ENCODE measurements at places on chromosomes 6 and 20.

GRCh38 chr6:82987951-82988350 is 77.7 kb downstream of the UBE3D start:
- no peak for DNase-seq

DNA sequence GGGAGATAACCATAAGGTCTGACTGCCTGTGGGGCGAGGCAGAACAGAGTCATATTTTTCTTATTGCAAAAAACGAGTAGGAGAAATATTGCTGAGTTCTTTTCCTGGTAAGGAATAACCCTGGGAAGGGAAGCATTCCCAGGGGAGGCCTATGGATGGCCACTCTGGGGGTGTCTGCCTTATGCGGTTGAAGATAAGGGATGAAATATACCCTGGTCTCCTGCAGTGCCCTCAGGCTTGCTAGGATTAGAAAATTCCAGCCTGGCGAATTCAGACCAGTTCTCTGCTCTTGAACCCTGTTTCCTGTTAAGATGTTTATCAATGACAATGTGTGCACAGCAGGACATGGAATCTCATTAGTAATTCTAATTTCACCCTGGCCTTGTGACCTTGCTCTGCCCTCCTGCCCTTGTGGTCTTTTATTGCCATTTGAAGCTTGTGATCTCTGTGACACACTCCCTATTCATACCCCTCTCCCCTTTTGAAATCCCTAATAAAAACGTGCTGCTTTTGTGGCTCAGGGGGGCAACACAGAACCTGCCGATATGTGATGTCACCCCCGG is 491.1 kb upstream of the EYS start:
- DNase-seq, result no peak

GRCh38 chr6:125004198-125004597 is 42.0 kb downstream of the RNF217 start:
- DNase-seq, result no peak

GRCh38 chr20:3014662-3015061 is 28.8 kb upstream of the GNRH2 start:
- no peak for DNase-seq

DNA sequence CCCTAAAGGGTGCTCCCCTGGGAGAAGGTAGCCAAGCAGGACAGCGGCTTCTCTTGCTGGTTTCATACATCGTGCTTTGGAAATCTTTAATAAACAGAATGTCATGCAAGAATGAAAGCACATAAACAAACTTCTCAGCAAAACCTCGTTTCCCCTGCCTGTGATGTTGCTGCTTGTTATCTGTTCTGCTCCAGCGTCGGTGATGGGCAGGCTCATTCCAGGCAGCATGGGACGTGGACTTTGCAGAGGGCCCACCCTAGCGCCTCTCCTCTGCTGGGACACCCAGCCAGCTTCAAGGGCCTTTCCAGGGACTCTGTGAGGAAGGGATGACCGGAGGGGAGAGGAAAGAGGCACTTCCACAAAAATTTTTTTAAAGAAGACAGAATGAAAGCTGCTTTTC is 197.7 kb downstream of the QKI start:
- DNase-seq, result no peak

DNA sequence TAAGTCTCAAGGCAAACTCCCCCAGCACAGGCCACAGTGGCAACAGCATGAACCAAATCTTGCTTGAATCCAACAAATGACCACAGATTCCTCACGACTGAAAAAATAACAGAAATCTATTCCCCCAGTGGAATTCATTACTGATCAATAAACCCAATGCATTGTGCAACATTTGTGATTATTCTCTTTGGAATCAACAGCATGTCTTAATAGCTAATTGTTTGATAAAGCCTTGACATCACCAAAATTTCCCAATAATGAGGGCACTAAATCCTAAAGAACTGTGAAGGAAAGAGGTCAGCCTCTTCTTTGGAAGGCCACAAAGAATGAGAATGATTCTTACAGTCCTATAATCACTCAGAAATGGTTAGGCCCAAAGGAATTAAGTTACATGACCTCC is 5.8 kb downstream of the SCML4 start:
- no peak for DNase-seq

DNA sequence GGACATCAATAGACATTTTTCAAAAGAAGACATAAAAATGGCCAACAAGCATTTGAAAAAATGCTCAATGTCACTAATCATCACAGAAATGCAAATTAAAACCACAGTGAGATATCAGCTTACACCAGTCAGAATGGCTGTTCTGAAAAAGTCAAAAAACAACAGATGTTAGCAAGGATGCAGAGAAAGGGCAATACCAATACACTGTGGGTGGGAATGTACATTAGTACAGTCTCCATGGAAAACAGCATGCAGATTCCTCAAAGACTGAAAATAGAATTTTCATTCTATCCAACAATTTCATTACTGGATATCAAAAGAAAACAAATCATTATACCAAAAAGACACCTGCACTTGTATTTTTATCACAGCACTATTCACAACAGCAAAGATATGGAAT is 85.3 kb downstream of the DCDC2 start:
- DNase-seq, result no peak

DNA sequence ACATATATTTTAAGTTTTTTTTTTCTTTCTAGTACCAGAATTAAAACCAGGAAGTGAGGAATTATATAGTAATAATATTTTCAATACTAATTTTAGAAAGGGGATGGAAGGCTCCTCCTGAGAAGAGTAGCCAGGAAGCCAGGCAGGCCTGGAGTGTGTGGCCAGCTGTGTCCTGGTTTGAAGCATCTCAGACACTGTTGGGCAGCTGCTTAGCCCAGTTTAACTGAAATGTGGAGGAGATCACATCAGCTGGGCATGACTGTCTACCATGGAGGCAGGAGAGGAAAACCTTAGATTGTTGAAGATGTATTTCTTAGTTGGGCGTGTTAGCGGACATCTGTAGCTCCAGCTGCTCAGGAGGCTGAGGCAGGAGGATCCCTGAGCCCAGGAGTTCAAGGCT is 142.2 kb downstream of the ARID1B start:
- no peak for DNase-seq

- DNase-seq, result no peak
These were observed 96.4 kb upstream of the CNKSR3 start for GRCh38 chr6:154606860-154607259.

DNA sequence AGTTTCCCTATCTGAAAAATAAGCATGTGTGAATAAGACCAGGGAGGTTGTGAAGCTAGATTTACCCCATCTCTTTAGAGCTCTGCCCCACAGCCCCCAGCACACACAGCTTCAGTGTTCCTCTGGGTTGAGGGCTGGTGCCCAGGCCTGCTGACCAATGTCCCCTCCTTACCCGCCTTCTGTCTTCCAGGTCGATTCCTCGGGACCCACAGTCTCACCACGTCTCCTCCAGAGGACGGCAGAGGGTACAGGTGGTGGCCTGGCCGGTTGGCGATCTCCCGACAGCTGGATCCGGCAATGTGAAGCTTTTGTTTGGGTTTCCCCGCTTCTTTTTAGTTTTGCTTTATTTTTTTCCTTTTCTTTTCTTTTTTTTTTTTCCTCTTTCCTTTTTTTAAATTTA is 42.0 kb downstream of the STK35 start:
- DNase-seq, result no peak

- peak; percentile 69 for DNase-seq
These were observed 8.5 kb downstream of the HLA-DMB start for GRCh38 chr6:32932132-32932868.

GRCh38 chr6:85424981-85425380 is 24.9 kb upstream of the NT5E start:
- no peak for DNase-seq

DNA sequence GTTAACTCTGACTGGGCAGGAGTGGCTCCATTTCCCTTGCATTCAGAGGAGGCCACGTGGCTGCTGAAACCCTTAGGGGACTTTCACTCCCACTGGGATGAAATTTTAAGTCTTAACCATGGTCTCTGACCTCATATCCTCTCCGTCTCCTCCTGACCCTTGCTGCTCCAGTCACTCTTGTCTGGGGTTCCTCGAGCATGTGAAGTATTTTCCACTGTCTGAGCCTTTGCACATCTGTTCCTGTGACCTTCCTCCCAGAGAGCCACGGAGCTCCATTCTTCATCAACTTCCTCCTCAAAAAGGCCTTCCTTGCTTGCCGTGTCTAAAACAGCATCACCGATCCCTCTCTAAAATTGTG is 153.0 kb upstream of the UST start:
- DNase-seq, result peak; percentile 65

GRCh38 chr6:21595285-21596144 is 2.0 kb downstream of the SOX4 start:
- DNase-seq, result peak; percentile 52

DNA sequence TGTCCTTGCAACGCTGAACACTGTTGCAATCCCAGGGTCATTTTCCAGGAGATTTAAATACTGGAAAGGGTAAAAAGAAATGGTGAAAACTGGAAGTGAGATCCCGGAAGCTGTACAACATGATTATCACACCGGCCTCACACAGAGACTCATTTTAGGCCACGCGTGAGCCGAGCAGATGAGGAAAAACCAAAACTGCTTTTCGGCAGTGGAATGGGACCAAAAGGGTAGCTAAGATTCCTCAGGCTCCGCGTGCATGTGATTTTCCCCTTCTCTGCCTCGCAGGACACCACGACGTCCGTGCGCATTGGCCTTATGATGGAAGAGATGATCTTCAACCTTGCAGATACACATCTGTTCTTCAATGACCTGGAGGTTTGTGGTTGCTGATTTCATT is 213.7 kb downstream of the ZMYND8 start:
- no peak for DNase-seq

DNA sequence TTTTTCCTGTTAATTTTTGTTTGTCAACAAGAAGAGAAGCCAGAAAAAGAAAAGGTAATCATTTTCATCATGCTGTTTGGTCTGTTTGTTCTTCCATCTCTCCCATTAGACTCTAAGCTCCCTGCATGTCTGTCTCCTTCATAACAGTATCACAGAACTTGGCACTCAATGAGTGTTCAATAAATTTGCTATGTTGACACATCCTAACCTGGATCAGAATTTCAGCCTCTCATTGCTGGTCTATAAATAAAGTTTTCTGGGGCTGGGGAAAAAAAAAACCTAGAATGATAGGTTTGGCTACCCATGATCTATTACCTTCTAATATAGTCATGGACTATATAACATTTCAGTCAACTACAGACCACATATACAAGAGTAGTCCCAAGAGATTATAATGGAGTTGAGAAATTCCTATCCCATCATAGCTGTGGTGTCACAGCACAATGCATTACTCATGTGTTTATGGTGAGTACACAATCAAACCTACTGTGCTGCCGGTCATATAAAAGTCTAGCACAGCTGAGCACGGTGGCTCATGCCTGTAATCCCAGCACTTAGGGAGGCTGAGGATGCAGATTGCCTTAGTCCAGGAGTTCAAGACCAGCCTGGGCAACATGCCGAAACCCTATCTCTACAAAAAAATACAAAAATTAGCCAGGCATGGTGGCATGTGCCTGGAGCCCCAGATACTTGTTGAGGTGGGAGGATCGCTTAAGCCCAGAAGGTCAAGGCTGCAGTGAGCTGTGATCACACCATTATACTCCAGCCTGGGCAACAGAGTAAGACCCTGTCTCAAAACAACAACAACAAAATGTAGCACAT is 5.9 kb downstream of the NUDT3 start:
- DNase-seq, result peak; percentile 88

DNA sequence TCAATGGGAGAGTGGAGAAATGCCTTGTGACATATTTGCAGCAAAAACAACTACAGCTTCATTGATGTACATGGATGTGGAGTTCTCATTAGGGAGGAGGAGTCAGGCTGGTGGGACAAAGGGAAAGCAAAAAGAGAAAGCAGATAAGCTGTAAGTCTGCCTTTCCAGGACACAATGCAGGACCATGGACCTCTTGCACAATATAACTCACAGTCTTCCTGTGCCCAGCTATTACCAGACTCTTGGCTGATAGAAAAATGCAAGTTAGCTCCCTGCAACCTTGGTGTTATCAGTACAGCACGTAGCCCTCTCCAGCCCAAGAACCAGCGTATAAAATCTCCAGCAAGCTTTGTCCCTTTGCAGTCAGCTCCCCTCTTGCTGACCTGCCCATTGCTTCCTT is 232.3 kb downstream of the NFATC2 start:
- DNase-seq, result no peak

- no peak for DNase-seq
These were observed 10.3 kb downstream of the EEF1A2 start for GRCh38 chr20:63488315-63489251.

GRCh38 chr6:15268137-15268908 is 22.5 kb downstream of the JARID2 start:
- peak; percentile 44 for DNase-seq

GRCh38 chr6:29679962-29680361 is 990 bp downstream of the ZFP57 start:
- DNase-seq, result no peak

DNA sequence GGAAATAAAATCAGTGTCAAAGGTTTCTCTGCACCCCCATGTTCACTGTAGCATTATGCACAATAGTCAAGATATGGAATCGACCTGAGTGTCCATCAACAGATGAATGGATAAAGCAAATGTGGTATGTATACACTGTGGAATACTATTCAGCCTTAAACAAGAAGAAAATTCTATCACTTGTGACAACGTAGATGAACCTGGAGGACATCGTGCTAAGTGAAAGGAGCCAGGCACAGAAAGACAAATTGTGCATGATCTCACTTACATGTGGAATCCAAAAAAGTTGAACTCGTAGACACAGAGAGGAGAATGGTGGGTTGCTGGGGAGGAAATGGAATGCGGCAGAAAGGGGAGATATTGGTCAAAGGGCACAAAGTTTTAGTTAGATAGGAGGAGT is 136.3 kb upstream of the ESR1 start:
- no peak for DNase-seq

GRCh38 chr6:18640754-18641153 is 253.6 kb downstream of the RNF144B start:
- no peak for DNase-seq
